ENCODE measurements at places on chromosomes 12 and 14.

GRCh38 chr12:7748852-7749251, 1.7 kb upstream of the CLEC4C start:
- no peak for DNase-seq

DNA sequence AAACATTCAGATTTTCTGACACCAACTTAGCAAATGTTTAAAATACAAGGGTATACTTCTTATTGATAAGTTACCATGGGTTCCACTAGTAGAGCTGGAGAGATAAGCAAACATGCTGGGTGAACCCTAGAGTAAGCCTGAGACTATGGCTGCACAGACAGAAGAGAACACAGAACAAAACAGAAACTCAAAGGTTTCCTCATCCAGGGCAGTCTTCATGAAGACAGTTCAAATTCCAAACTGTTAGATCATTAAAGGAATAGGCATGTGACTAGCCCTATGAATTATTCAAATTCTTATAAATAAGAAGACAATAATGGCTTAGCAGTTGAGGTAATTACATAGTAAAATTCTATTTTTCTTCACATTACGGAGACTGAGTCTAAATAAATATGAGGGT, 28.1 kb downstream of the BTBD7 start:
- DNase-seq: no peak

DNA sequence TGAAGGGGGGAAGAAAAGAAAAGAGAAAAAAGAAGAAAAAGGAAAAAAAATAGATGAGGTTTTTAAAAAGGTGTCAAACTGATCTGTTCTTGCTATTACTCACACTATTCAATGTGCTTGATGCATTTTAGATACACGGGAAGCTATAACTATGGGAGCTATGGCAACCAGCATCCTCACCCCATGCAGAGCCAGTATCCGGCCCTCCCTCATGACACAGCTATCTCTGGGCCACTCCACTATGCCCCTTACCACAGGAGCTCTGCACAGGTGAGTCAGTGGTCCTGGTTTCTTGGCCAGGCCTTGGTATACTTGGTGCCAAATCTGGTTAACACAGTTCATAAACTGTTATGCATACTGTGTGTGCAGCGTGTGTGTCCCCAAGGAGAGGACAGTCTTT, 24.0 kb upstream of the RIC8B start:
- DNase-seq: no peak

GRCh38 chr14:103736546-103737431, 21.2 kb downstream of the ZFYVE21 start:
- no peak for DNase-seq

DNA sequence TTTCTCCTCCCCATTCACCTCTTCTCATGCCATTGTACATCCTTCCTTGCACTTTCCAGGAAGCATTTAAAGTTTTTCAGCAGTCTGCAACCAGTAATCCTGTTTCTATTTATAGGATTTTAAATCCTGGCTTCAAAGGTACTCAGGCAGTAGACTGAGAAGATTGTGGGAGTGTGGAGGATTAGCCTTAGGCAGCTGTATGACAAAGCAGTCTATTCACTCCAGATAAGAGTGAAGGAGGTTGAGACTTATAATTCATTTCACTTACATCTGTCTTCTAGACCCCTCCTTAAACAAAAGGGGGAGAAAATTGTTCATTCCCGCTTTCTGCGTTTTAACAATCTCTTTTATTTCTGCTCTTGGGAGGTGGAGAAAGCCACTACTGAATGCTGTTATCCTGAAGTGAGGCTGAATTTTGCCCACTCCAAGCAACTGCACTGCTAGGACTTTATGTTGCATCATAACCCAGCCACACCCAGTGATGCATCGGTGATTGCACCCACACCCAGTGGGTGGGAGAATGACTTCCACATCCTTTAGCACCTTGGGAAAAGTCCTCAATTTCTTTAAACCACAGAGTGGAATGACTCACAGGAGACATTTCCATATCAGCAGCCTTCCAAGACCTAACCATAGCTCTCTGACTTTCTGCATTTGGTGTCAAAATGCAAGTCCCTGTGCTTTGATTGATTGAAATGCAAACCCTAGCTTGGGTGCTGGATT, 382.5 kb upstream of the ATP2B1 start:
- no peak for DNase-seq

- DNase-seq: no peak
These were observed 8.6 kb upstream of the NID2 start for GRCh38 chr14:52077256-52077979.

DNA sequence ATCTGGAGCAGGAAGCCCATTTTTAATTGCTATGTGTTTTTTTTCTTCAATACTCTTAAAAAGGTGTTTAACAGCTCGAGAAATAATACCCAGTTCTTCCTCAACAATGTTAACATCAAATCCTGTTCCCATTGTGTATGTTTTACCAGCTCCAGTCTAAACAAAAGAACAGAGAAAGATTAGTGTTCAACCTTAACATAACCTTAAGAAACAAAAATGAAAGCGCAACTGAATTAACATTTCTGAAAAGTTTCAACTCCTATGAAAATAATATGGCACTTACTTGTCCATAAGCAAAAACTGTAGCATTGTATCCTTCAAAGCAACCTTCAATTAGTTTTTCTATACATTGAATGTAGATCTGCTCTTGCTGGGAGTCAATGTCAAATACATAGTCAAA, 73.2 kb downstream of the KIF21A start:
- no peak for DNase-seq

DNA sequence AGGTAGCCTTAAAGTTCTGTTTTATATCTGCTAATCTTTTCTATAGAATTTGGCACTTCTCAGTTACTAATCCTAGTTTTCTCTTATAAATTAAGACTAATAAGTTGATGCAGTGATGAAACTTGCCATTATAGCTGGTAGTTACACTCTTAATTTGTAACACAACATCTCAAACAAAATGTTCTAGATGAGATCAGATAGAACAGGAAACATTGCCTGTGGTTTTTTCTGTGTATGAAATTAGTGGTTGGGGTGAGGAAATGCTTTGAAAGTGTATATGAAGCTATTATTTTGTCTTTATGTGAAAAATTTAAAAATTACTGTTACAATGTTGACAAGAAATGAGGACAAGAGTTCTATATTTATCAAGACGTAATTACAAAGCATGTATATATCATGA, 91.9 kb downstream of the PCNX1 start:
- no peak for DNase-seq

DNA sequence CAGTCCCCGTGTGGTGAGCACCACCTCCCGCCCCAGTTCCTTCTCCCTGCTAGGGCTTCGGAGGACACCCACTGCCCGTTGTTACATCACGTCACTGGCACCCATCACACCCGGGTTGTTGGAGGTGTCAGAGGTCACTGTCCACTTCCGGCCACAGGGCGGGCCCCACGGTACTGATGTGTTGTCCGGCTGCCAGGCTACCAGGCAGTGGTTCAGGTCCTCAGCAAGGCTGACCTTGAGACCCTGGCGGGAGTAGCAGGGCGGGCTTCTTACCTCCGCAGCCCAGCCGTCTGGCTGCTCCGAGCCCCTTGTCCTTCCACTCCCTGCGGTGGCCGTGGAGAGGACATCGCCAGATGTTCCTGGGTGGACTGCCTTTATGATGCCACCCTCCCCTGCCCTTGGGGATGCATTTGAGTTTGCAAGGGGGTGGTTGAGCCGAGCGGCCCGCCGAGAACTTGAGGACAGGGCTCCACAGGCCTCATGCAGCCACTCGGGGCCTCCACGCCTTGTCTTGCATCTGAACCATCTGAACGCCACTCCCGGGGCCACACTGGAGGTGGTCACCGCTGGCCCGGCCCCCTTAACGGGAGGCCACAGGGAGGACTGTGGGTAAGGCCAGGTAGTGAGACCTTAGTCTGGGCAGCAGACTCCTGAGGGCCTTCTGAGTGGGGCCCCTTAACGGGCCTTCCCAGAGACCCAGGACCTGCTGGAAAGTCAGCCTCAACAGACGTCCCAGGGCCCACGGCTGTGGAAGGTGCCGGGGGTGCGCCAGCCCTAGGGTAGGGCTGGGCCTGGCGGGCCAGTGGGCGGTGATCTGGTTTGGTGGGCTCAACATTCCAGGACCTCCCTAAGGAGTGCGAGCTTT, 27.1 kb upstream of the PLD4 start:
- DNase-seq: no peak

- DNase-seq: no peak
These were observed 8.4 kb downstream of the HOXC8 start for GRCh38 chr12:54017027-54017788.

- DNase-seq: no peak
These were observed 239.2 kb upstream of the FKBP4 start for GRCh38 chr12:2555487-2556082.

- no peak for DNase-seq
These were observed 345.6 kb downstream of the PAWR start for GRCh38 chr12:79344855-79345847.

GRCh38 chr14:52031781-52032180, 37.1 kb downstream of the NID2 start:
- DNase-seq: no peak

DNA sequence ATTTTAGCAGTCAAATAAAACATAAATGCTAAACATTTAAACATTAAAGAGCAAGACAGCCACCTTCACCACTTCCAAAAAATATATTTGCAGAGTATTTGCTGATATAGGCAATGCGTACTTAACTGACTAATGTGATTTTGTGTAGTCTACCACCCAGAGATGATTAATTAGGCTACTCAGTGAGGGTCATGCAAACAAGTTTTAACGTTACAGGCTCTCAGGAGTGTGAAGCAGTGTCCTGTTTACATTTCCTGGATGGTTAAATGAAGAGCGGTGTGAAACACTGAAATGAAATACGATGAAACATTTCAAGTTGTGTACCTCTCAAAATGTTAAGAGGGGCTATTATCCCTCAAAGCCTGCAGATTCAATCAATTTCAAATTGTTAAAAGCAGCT, 165.8 kb upstream of the LRIG3 start:
- DNase-seq: no peak

DNA sequence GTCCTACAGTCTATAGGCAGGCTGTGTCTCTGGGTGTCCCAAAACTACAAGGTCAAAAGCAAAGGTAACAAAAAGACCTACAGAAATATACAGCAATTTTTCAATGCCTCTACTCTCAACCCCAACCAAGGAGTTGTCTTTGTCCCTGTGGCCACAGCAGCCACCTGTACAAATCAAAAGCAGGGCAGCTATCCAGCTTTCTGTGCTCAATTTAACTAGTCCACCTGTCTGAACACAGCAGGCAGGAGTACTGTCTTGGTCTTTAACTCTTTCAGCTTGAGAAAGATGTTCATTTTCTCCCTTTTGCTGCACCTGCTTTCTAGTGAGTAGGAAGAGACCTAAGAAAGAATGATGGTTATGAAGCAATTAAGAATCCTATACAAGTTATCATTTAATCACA, 19.7 kb downstream of the GDF11 start:
- no peak for DNase-seq

- no peak for DNase-seq
These were observed 34.4 kb downstream of the RAD52 start for GRCh38 chr12:915090-915489.

DNA sequence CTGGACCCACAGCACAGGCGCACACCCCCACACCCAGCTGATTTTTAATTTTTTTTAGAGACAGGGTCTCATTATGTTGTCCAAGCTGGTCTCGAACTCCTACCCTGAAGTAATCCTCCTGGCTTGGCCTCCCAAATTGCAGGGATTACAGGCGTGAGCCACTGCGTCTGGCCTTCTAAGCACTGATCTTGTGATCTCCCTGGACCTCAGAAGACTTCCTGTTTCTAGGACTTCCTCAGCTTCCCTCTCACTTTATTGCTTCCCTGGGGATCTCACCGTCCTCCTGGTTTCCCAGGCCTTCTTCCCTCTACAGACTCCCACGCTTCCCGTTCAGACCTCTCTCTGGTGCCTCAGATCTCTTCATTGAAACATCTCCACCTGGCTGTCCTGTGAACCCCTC, 13.8 kb downstream of the ZNF839 start:
- no peak for DNase-seq

DNA sequence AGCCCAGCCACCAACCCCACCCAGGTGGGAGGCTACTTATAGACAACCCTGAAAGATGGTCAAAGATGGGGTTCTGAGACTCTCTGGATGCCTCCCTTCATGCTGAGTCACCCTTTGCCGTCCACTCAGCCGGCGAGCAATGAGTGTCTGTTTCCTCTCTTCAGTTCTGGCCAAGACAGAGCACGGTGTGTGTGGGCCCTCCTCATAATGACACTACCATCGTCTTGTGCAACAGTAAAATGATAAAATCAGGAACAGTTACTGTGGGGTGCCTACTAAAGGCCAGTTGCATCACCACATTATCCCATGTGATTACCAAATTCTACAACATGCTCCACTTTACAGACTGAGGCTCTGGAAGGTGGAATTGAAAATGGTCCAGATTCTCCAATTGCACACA, 7.0 kb upstream of the BDKRB1 start:
- no peak for DNase-seq

- DNase-seq: no peak
These were observed 64.2 kb downstream of the DNAI7 start for GRCh38 chr12:25130741-25131188.

GRCh38 chr14:37268788-37269187, 71.1 kb downstream of the MIPOL1 start:
- DNase-seq: no peak

- DNase-seq: no peak
These were observed 19.9 kb upstream of the NEDD1 start for GRCh38 chr12:96886998-96887677.

GRCh38 chr14:57739516-57739915, 126.4 kb downstream of the SLC35F4 start:
- no peak for DNase-seq

GRCh38 chr12:123253641-123254459, 17.8 kb downstream of the CDK2AP1 start:
- no peak for DNase-seq

DNA sequence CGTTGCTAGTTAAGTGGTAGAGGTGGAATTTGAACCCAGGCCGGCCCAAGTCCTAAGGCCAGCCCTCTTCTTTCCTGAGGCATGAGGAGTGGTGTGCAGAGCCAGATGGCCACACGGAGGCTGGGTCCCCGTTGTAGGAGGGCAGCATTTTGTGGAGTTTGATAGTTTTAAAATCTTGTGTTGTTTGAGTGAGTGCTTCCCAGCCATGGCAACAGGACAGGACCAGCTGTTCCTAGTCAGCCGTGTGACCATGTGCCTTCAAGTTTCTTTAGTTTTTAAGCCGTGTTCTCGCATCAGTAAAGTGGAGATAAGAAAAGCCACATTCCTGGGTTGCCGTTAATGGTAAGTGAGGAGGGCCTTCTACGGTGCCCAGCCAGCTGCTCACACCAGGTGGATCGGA, 44.4 kb downstream of the UBE3B start:
- DNase-seq: no peak

GRCh38 chr12:108048686-108049085, 80.4 kb upstream of the WSCD2 start:
- no peak for DNase-seq

GRCh38 chr12:121513464-121514183, 67.2 kb downstream of the KDM2B start:
- DNase-seq: no peak
